Natural killer cell (primary cell): ENCODE measurements at places on chromosomes 5 and 9. TPM values are rescaled to one million over a fixed set of nuclear protein-coding genes. Genes with fewer than 3 reads are reported as not detected.

DNA sequence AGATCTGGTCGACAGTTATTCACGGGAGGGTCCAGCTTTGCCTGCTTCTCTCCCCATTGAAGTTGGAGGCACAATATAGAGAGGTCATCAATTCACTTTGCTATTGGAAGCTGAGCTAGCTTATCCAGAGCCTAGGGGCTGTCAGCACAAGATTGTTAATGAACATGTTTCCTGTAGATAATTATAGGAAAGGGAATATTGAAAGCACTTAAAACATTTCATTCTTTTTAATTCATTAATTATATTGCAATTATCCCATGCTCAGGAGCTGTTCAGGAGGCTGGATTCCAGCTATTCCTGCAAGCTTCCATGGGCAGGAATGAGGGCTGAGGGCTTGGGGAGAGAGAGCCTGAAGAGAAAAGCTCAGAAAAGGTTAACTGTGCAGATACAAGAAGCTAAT, 153.1 kb upstream of the BRINP1 start:
- no peak for DNase-seq

GRCh38 chr5:181163487-181164075, 16.2 kb downstream of the OR2V2 start:
- DNase-seq: no peak

GRCh38 chr9:30280229-30280900, 2104.1 kb upstream of the ACO1 start:
- no peak for DNase-seq

Gene TRPM3
- total RNA-seq: not detected

Gene LCN1
- total RNA-seq: not detected
